ENCODE measurements at places on chromosomes 6 and 20.

DNA sequence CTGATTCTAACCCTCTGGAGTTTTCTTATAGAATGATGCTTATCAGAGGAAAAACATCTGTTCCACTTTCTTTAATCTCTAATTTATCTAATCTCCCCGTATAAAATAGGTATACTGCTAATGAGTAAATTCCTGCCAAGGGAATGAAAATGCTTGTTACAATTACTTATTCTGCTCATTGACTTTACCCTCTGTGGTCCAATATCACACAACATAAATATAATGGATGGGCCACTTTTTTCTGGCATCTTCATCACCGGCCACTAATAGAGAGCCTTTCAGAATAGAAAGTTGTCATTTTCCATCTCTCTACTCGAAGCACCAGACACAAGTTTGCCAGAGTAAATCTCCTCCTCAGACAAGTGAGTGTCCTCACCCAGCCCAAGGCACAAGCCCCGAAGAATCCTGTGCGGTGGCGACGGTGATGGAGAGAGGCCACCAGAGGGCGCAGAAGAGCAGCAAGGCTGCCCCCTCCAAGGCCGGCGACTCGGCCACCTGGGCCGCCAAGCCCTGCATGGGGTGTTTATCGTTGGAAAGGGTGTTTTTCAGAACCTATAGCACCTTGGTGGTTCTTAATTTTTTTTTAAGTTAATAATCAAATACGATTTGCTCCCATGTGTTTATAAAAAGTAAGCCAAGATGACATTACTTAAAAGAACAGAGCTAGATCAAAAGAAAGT is 212.9 kb upstream of the ARID1B start:
- H3K27ac ChIP-seq: no peak overlapping the region
- no peak overlapping the region for H3K4me3 ChIP-seq

DNA sequence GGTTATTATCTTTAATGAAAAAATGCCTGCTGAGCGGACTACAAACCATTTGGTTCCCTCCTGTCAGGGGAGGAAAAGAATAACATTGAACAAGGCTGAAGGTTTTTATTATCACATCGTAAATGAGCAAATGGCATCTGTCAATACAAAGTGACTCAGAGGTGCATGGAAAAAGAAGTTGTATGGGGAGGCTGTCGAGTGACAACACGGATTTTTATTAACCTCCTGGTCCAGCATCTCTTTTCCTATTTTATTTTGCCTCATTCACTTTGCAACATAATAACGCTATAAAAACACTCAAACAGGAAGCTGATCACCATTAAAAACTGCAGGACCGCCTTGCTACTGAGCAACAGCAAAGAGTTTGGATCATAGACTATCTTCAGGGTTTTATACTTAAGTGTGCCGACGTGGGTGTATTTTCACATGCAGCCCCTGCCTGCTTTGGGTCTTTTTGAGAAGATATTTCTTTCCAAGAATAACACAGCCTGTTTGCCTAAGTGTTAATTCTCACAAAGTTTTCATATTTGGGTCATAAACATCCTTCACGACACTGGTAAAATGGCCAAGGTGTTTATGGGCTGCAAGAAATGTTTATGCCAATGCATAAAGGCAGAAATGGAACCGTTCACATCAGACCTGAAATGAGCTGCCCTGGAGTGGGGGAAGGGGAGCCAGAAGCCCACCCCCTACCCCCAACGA is 132.1 kb upstream of the SALL4 start:
- H3K27ac ChIP-seq: no peak overlapping the region
- H3K4me3 ChIP-seq: no peak overlapping the region
- no peaks in the 10 kb centered on the region for H3K36me3 ChIP-seq
- no peaks in the 10 kb centered on the region for H3K27me3 ChIP-seq
- no peak for DNase-seq

GRCh38 chr6:136893187-136893586 is 28.9 kb upstream of the SLC35D3 start:
- no peak overlapping the region for H3K27ac ChIP-seq
- H3K36me3 ChIP-seq: no peaks in the 10 kb centered on the region
- DNase-seq: no peak
- H3K4me1 ChIP-seq: no peaks in the 10 kb centered on the region

DNA sequence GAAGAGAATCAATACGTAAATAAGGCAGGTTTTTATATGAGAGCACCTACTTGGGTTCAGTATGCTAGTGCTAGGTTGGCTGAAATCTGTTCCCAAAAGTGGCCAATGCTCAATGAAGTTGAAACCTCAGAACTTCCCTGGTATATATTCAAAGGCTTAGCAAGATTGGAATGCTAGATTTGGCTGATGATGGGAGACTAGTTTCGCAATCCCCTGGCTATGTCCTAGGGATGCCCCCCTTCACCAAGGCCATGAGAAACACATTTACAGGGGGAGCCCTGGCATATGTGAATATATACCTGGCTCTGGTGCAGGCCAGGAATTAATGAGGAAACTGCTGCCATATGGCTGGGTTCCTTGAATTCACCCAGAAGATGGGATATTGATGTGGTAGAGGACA is 142.4 kb upstream of the C6orf118 start:
- DNase-seq: no peak
- no peak overlapping the region for H3K4me3 ChIP-seq
- no peaks in the 10 kb centered on the region for H3K36me3 ChIP-seq

DNA sequence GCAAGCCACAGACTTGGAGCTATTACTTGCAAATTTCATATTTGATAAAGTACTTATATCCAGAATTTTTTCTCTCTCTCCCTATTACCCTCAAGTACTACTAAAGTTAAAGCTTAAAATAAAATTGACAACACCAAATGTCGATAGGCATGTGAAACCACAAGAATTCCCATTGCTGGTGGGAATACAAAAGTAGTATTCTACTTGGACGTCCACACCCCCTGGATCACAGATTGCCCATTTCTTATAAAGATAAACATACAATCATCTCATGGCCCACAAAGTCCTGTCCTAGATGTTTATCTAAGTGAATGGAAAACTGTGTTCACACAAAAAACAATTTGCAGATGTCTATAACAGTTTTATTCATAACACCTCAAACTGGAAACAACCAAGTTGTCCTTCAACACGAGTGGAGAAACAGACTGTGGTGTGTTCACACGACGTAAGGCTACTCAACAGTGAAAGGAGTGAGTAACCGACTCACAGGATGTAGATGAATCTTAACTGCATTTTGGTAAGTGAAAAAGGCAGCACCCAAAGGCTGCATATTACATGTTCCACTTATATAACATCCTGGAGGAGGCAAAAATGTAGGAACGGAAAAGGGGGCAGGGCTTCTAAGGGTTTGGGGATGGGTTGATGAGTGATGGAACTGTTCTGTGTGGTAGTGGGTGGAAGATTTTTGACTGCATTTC is 297.4 kb downstream of the THBS2 start:
- DNase-seq: no peak
- peaks cover 21% of the 10 kb centered on the region for H3K27me3 ChIP-seq
- peak overlapping the region; percentile 16 for H3K27ac ChIP-seq
- no peak overlapping the region for H3K4me3 ChIP-seq
- peaks cover 3% of the 10 kb centered on the region for H3K4me1 ChIP-seq

DNA sequence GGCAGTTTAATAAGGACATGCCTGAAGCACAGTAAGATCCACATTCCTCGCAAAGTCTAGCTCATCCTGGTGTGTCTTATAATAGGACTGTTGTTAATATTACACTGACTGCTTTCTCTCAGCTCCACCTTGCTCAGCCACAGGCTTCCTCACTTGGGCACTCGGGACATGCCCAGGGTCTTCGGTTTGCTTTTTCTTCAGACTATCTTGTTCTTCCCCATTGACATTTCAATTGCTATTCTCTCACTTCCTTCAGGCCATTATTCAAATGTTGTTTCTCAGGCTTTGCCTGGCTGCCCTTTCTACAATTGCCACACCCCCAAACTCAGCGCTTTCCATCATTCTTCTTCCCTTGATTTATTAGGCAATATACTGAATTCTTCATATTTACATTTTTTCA is 274.8 kb upstream of the RGS17 start:
- H3K36me3 ChIP-seq: no peaks in the 10 kb centered on the region
- no peaks in the 10 kb centered on the region for H3K27me3 ChIP-seq
- no peaks in the 10 kb centered on the region for H3K4me1 ChIP-seq
- H3K27ac ChIP-seq: no peak overlapping the region

DNA sequence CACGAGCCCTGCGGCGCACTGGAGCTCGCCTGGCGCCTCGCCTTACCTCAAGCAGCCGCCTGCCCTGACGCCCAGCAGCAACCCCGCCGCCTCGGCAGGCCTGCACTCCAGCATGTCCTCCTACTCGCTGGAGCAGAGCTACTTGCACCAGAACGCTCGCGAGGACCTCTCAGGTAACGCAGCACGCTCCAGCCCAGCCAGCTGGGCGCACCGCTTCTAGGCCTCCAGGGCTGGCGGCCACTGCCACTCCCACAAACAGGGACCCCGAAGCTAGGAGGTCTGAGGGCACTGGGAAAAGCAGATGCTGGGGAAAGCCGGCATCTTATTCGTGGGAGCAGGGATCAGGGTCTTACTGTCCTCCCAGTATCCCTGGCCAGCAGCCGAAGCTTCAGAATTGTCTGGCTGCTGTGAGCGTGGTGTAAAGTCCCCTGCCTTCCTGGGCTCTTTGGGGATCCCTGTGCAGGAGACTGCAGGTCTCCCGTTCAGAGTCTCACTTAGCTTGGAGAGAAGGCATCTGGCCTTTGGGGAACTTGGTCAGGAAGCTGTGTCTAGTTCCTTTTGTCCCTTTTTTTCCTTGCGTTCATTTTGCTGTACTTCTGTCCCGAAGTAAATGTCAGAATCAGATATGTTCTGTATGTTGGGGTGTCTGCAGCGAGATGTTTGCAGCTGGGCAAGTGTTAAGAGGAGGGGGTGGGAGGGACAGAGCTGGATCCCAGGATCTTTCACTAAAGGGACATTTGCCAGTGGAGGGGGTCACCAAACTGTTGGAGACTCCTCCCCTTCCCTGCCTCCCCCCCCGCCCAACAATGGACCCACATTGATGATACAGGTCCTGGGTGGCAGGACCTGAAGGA is 1.8 kb downstream of the FOXF2 start:
- H3K27me3 ChIP-seq: peaks cover 94% of the 10 kb centered on the region
- H3K36me3 ChIP-seq: peaks cover 3% of the 10 kb centered on the region
- peaks cover 9% of the 10 kb centered on the region for H3K4me1 ChIP-seq
- no peak for DNase-seq
- H3K27ac ChIP-seq: no peak overlapping the region

DNA sequence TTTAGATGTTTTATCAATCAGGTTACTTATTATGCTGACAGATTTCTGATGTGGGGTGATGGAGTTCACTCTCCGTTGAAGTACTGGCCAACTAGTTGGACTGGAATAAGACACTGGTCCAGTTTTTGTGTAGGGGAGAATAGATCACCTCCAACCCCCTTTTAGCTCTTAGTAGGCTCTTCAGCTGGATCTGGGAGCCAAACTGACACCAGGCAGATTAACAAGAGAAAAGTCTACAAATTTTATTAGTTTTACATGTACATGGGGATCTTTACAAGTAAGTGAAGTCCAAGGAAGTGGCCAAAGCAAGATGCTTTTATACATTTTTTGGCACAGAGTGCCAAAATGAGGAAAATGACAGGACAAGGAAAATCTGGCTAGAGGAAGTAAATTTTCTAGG is 107.1 kb downstream of the UBE3D start:
- no peak overlapping the region for H3K4me3 ChIP-seq
- no peak overlapping the region for H3K27ac ChIP-seq
- no peaks in the 10 kb centered on the region for H3K27me3 ChIP-seq
- H3K36me3 ChIP-seq: peaks cover 8% of the 10 kb centered on the region
- DNase-seq: no peak

DNA sequence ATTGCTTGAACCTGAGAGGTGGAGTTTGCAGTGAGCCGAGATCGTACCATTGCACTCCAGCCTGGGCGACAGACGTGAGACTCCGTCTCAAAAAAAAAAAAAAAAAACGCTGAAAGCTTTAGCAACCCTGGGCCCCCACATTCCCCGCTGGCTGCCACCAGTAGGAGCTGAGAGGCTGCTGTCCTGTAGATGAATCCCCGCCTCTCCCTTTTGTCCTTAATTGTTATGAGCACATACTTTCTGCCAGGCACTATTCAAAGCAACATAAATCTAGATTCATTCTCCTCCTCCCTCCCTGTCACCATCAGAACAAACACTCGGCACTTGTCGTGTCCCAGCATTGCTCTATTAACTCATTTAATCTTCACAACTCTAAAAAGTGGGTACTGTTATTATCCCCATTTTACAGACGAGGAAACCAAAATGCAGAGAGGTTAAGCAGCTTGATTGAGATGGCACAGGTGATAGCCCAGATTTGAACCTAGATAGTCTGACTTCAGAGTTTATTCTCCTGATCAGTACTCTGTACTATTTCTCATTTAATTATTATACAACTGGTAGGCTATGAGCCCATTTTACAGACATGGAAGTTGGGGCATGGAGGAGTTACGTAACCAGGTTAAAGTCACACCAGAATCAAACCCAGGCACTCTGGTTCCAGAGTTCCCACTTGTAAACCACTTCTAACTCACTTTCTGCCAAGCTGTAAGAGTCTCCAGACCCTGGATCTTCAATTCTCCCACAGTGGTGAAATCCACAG is 97.4 kb downstream of the EYA2 start:
- DNase-seq: no peak
- H3K4me1 ChIP-seq: peaks cover 6% of the 10 kb centered on the region
- no peak overlapping the region for H3K27ac ChIP-seq
- H3K36me3 ChIP-seq: no peaks in the 10 kb centered on the region
- H3K4me3 ChIP-seq: no peak overlapping the region

DNA sequence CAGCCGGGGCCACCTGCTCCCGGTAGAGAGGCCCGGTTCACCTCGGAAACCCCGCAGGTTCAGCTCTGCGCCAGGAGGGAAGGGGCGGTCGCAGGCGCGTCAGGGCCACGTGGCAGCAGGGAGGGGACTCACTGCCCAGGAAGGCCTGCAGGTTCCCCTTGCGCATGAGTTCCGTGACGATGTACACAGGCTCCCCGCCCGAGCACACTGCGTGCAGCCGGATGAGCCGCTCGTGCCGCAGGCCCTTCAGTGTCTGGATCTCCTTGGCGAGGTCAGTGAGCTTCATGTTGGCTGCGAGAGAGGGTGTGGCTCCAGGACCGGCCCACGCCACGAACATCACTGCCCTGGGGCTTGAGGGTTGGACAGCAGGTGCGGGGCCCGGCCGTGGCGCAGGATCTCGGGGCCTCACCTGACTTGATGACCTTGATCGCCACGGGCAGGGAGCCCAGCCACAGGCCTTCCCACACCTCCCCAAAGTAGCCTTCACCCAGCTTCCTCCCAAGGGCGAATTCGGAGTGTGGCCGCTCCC is 4.9 kb upstream of the PTK6 start:
- DNase-seq: no peak
- peaks cover 16% of the 10 kb centered on the region for H3K4me1 ChIP-seq
- H3K4me3 ChIP-seq: no peak overlapping the region
- H3K27ac ChIP-seq: no peak overlapping the region
- peaks cover 5% of the 10 kb centered on the region for H3K27me3 ChIP-seq

DNA sequence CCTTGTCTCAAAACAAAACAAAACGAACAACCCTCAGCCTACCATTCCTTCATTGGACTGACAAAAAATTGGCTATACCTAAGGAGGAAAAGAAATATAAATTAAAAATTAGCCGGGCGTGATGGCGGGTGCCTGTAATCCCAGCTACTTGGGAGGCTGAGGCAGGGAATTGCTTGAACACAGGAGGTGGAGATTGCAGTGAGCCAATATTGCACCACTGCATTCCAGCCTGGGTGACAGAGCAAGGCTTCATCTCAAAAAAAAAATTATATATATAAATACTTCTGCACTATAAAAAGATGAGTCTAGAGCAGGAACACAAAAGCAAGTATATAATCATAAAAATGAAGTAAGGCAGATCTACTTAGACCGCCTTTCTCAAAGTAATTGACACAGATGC is 109.8 kb downstream of the CRYBG1 start:
- no peak for DNase-seq
- H3K36me3 ChIP-seq: no peaks in the 10 kb centered on the region
- H3K27ac ChIP-seq: no peak overlapping the region
- no peak overlapping the region for H3K4me3 ChIP-seq
